ENCODE measurements at places on chromosomes 5 and 9. TPM values are rescaled to one million over a fixed set of nuclear protein-coding genes. Genes with fewer than 3 reads are reported as not detected.

Gene PCDHGB5
- total RNA-seq, result 16.6 TPM

Gene RC3H2
- total RNA-seq, result 24.2 TPM

Gene MYMK
- not detected for total RNA-seq

Gene ZNF366
- 0.62 TPM for total RNA-seq

Gene NR4A3
- 5.9 TPM for total RNA-seq

Gene ESM1
- total RNA-seq, result not detected

Gene CDC14B
- total RNA-seq, result 7.7 TPM

Gene ADAMTSL1
- total RNA-seq, result 0.32 TPM

Gene BARHL1
- not detected for total RNA-seq

Gene OLFML2A
- 14.6 TPM for total RNA-seq

Gene SLIT3
- total RNA-seq, result 25.3 TPM

Gene CENPP
- total RNA-seq, result 16.6 TPM

Gene TMEM171
- total RNA-seq, result 1.5 TPM

Gene FRMD3
- total RNA-seq, result 2.8 TPM

Gene GABRA1
- not detected for total RNA-seq

Gene SV2C
- 0.23 TPM for total RNA-seq

GRCh38 chr5:32170303-32171151, 3.6 kb downstream of the GOLPH3 start:
- DNase-seq, result no peak

- no peak for DNase-seq
Measured at GRCh38 chr9:99416007-99416406, 193.9 kb downstream of the SEC61B start.

DNA sequence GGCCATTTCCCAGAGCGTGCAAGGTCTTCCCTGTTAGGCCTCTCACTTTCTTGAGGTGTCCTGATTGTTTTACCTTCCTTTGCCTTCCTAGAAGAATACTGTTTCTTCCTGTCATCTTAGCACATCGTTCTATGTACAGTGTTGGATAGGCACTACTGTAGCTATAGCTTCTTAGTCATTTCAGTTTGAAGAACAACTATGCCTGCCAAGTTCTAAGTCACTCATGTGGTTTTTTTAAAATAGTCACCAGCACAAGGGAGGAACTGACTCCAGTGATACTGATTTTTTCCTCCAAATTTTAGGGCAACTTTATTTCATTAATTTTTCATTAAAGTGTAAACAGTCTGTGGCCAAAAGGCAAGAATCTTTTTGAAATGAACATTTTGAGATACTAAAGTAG, 122.4 kb upstream of the NR5A1 start:
- no peak for DNase-seq

- DNase-seq, result no peak
Measured at GRCh38 chr5:58887721-58888409, 305.0 kb downstream of the RAB3C start.

GRCh38 chr5:155631116-155631515, 617.6 kb downstream of the KIF4B start:
- no peak for DNase-seq

GRCh38 chr5:54610197-54610944, 92.8 kb downstream of the SNX18 start:
- DNase-seq, result no peak

DNA sequence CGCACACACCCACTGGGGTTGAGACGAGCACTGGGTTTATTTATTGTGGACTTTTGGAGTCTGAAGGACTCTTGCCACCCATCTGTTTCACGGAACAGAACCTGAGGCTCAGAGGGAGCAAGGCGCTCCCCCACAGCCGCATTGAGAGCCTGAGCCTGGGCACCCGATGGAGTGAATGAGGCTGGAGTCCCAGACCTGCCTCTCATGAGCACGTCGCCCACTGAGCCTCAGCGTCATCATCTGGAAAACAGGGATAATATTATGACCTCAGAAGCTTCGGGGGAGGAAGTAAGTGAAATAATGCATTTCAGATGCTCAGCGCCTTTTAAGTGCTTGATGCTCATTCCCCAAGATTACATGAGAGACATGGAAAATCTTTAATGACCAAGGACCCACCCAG, 5.5 kb downstream of the NEK6 start:
- no peak for DNase-seq

GRCh38 chr9:6054280-6055099, 39.1 kb upstream of the RANBP6 start:
- DNase-seq, result no peak

DNA sequence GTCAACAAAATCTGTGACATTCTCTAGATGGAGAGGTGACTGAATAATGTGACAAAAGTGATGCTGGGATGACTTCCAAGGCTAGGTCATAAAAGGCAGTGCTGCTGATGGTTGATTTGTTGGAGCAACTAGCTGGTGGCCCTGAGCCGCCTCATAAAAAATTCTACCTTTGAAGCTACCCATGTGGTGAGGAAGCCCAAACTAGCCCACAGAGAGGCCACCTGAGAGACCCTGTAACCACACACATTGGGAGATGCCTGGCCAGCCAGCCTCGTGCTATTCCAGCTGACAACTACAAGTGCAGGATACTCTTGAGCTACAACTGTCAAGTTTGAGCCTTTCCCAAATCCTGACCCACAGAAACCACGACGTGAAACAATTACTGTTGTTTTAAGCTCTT, 22.7 kb downstream of the CLTA start:
- DNase-seq, result no peak

GRCh38 chr9:38408719-38409118, 15.5 kb downstream of the IGFBPL1 start:
- DNase-seq, result no peak

GRCh38 chr5:135341696-135342550, 57.1 kb downstream of the MACROH2A1 start:
- peak; percentile 40 for DNase-seq

DNA sequence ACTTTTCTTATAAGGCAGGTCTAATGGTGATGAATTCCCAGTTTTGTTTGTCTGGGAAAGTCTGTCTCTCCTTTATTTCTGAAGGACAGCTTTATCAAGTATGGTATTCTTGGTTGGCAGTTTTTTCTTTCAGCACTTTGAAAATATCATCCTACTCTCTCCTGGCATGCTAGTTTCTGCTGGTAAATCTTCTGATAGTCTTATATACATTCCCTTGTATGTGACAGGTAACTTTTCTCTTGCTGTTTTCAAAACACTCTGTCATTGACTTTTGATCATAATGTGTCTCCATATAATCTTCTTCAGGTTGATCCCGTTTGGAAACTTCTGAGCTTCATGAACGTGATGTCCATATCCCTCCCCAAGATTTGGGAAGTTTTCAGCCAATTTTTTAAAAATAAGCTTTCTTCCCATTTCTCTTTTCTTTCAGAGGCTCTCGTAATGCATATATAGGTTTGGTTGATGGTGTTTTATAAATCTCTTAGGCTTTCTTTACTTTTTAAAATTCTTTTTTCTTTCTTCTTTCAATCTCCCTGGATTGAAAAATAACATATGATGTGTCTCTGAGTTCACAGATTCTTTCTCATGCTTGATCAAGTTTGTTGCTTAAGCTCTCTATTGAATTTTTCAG, 22.5 kb upstream of the GRAMD2B start:
- DNase-seq, result no peak

- DNase-seq, result peak; percentile 74
Measured at GRCh38 chr9:114006931-114007691, 71.0 kb downstream of the AMBP start.

DNA sequence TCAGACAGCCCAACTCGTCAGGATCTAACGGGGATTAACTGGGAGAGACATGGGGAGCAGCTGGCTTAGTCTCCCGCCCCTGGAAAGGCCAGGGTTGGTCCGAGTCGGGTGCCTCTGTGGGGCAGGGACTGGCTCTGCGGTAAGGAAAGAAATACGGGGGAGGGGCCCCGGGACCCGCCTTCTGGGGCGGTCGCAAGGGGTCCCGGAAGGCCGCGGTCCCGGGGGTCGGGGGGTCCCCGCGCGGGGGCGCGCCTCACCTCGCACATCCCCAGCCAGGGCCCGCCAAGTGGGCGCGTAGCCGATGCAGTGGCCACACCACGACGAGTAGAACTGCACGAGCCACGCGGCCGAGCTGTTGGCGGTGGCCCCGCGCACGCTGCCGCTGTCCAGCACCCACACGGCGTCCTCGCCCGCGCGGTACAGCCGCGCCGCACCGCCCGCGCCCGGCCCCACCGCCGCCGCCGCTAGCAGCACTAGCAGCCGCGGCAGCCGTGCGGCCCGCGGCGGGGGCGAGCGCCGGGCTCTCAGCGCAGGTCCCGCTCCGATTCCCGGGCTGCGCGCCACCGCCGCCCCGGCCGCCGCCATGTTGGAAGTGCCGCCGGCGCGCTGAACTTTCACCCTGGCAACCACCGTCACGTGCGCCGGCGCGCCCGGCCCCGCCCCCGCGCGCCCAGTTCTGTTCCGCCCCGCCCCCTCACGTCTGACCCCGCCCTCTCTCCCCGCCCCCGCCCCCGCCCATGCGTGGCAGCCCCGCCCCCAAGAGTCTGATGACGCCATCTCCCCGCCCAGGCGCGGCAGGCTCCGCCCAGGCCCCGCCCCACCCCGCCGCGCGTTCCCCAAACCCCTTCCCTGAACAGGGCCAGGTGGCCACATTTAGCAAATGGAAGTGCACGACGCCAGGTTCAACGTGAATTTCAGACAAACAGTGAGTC, at the start of gene QSOX2:
Gene QSOX2, minus strand, starts transcription at position 594 of the 932 bp plus-strand sequence. Its CDS starts 9 bp downstream, at position 585.
- peak; percentile 86 for DNase-seq

DNA sequence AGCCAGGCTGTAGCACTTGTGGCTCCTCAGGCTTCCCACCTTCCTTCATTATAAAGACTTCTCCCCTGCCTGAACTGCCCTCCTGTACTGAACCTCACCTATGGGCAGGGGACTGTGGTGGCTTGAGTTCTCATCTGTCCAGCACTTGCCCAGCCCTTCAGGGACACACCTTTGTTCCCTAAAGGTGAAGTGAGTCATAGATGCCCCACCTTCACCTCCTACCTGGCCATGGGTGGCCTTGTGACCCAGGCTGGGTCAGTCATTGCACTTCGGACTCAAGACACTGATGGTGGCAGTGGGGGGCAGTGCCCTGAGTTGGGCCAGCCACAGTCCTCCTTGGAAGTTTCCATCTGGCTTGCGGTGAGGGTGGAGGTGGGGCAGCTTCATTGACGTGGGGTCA, 26.1 kb upstream of the PSD2 start:
- no peak for DNase-seq

DNA sequence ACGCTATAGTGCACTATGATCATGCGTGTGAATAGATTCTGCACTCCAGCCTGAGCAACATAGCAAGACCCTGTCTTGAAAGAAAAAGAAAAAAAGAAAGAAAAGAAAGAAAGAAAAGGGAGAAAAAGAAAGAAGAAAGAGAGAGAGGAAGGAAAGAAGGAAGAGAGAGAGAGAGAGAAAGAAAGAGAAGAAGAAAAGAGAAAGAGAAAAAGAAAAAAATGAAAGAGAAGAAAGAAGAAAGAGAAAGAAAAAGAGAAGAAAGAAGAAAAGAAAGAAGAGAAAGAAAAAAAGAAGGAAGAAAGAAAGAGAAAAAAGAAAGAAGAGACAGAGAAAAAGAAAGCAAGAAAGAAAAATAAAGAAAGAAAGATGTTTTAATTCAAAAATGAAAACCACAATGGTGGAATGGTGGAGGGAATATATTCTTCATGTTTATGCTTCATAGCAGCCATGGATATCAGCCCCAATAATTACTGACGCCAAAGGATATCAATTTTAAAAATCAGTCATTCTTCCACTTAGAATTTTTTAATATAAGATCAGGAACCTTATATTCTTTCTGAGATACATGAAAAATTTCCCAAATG, 168.7 kb upstream of the TBCA start:
- no peak for DNase-seq

- no peak for DNase-seq
Measured at GRCh38 chr5:104126980-104127379, 564.4 kb upstream of the NUDT12 start.

DNA sequence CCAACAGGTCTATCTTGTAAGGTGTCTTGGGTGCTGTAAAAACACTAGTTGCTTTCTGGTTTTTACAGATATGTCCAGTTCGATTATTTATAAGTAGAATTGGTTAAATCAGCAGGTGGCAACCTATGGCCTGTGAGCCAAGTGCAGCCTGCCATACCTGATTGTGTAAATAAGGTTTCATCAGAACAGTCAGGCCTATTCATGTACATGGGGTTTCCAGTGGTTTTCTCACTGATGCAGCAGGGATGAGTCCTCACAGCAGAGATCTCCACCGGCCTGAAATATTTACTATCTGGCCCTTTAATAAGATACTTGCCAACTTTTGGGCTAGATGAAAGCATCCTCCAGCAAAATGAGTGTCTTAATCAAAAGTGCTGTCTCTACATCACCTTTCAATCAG, 132.9 kb upstream of the ICE1 start:
- no peak for DNase-seq

- DNase-seq, result no peak
Measured at GRCh38 chr9:131396626-131397025, 2.7 kb downstream of the PRRC2B start.

- no peak for DNase-seq
Measured at GRCh38 chr5:175853573-175854230, 17.7 kb upstream of the CPLX2 start.

GRCh38 chr5:167767795-167768194, 523.6 kb upstream of the WWC1 start:
- DNase-seq, result no peak

DNA sequence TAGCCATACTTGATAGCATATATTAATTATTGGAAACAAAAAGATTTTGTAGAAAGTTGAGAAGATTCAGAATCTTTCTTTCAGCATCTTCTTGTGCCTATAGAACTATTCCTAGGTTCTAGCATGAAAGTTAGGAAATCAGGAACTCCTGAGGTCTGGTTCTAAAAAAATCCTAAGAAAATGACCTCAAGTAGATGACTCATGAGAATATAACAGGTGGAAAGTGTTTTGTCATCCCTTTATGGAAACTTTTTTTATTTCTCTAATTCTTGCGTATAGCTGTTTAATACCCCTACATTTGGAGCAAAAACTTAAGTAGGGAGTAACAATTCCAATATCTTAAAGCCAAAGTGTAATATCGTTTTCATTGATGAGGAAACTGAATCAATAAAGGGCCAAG, 574.1 kb downstream of the NR2F1-AS1 start:
- DNase-seq, result no peak

- DNase-seq, result no peak
Measured at GRCh38 chr9:107862881-107863280, 373.3 kb upstream of the KLF4 start.

- no peak for DNase-seq
Measured at GRCh38 chr5:110817459-110817858, 78.7 kb downstream of the SLC25A46 start.

- no peak for DNase-seq
Measured at GRCh38 chr9:83965350-83966208, 14.4 kb downstream of the HNRNPK start.

GRCh38 chr9:136551401-136552116, 5.7 kb upstream of the NOTCH1 start:
- no peak for DNase-seq

DNA sequence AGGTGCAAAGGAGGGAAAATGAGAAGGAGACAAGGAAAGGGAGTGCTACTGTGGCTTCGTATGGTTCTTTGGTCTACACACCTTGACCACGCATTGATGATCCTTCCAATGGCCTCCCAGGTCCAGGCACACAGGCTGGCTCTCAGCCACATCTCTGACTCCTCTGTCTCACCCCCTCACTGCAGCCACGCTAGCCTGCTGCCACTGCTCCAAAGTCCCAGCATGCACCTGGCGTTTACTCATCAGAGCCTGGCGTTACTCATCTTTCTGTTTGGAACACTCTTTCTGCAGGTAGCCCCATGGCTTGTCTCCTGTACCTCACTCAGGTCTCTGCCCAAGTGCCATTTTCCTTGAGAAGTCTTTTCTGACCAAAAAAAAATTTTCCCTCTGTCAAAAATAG, 195.5 kb downstream of the SNCAIP start:
- DNase-seq, result no peak
